Calu3 (cell line): ENCODE measurements at places on chromosomes 4 and X. TPM values are rescaled to one million over a fixed set of nuclear protein-coding genes. Genes with fewer than 3 reads are reported as not detected.

DNA sequence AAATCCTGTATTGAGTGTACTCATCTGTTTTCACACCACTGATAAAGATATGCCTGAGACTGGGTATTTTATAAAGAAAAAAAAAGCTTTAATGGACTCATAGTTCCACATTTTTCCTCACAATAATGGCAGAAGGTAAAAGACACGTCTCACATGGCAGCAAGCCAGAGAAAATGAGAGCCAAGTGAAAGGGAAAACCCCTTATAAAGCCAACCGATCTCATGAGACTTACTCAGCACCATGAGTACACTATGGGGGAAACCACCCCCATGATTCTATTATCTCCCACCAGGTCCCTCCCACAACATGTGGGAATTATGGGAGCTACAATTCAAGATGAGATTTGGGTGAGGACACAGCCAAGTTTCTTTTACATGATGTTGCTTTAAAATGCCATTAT lies 171.9 kb downstream of the GALNTL6 start:
- H3K4me3 ChIP-seq, result no peak overlapping the region
- no peak overlapping the region for H3K27ac ChIP-seq
- H3K36me3 ChIP-seq, result no peaks in the 10 kb centered on the region
- no peak for DNase-seq
- no peaks in the 10 kb centered on the region for H3K4me1 ChIP-seq

- no peaks in the 10 kb centered on the region for H3K27me3 ChIP-seq
- H3K27ac ChIP-seq, result no peak overlapping the region
- no peak for DNase-seq
- H3K36me3 ChIP-seq, result no peaks in the 10 kb centered on the region
- H3K4me3 ChIP-seq, result no peak overlapping the region
These were observed 162.3 kb downstream of the STIM2 start for GRCh38 chr4:27022963-27023362.

GRCh38 chrX:101385026-101385684 lies 836 bp downstream of the BTK start:
- no peak overlapping the region for H3K4me3 ChIP-seq
- H3K36me3 ChIP-seq, result no peaks in the 10 kb centered on the region
- no peak for DNase-seq
- H3K4me1 ChIP-seq, result no peaks in the 10 kb centered on the region

- no peaks in the 10 kb centered on the region for H3K27me3 ChIP-seq
- H3K4me3 ChIP-seq, result no peak overlapping the region
- no peak overlapping the region for H3K27ac ChIP-seq
These were observed 327.3 kb downstream of the MAPK10 start for GRCh38 chr4:86032476-86033022.

GRCh38 chrX:153800746-153801145 lies 6.3 kb downstream of the SSR4 start:
- H3K36me3 ChIP-seq, result peaks cover 47% of the 10 kb centered on the region
- peaks cover 7% of the 10 kb centered on the region for H3K4me1 ChIP-seq
- H3K27me3 ChIP-seq, result peaks cover 22% of the 10 kb centered on the region

- H3K4me3 ChIP-seq, result peak overlapping the region; percentile 22
- H3K27me3 ChIP-seq, result no peaks in the 10 kb centered on the region
- peak; percentile 75 for DNase-seq
- H3K36me3 ChIP-seq, result peaks cover 5% of the 10 kb centered on the region
- peak overlapping the region; percentile 79 for H3K27ac ChIP-seq
These were observed 53.0 kb downstream of the ARSF start for GRCh38 chrX:3094261-3094660.

DNA sequence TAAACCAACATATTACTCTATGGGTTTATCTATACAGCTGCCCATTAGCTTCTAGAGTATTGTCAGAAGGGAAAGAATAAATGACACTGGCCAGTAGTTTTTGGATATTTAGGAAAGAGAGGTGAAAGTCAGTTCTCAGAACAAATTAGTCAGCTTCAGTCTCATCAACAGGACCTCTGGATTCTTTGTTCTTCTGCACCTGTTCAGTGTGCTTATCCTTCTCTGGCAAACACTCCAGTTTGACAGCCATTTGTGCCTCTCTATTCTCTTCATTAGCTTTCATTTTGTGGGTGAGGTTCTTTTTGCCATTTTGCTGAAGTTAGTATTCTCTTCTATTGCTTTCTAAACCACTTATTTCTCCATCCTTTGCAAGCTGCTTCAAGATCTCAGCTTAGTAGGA lies 107.0 kb downstream of the PCDH18 start:
- no peaks in the 10 kb centered on the region for H3K27me3 ChIP-seq
- H3K36me3 ChIP-seq, result no peaks in the 10 kb centered on the region
- H3K27ac ChIP-seq, result no peak overlapping the region
- H3K4me1 ChIP-seq, result no peaks in the 10 kb centered on the region
- DNase-seq, result no peak

- no peak overlapping the region for H3K4me3 ChIP-seq
- no peak for DNase-seq
- no peak overlapping the region for H3K27ac ChIP-seq
These were observed 13.3 kb downstream of the SPCS3 start for GRCh38 chr4:176333076-176333475.

LEF1 gene
- 0.42 TPM in 1 of 2 replicates, not detected in the other for total RNA-seq

GAGE12H gene
- total RNA-seq, result not detected in 2 replicates

GAB3 gene
- total RNA-seq, result not detected in 2 replicates

ODAPH gene
- not detected in 2 replicates for total RNA-seq
